ENCODE measurements at places on chromosomes 2 and 18. TPM values are rescaled to one million over a fixed set of nuclear protein-coding genes. Genes with fewer than 3 reads are reported as not detected.

DNA sequence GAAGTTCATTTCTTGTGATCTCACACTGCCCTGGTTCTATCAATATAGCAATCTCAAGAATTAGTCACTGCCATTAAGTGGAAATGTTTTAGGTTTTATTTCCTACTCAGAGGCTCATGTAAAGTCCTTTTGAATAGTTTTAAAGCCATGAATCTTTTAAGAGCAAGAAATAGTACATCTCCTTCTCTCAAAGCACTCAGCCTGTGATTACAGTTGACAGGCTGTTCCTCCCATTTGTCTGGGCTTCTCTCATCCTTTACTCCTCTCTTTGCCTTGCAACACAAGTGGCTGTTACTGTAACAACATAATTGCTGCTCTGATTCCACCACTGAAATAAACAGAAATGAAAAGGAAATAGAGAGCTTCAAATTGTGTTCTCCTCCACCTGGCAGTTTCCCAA lies 18.4 kb downstream of the GRP start:
- DNase-seq: no peak

- no peak for DNase-seq
These were observed 91.2 kb downstream of the KCNS3 start for GRCh38 chr2:17969661-17970060.

DNA sequence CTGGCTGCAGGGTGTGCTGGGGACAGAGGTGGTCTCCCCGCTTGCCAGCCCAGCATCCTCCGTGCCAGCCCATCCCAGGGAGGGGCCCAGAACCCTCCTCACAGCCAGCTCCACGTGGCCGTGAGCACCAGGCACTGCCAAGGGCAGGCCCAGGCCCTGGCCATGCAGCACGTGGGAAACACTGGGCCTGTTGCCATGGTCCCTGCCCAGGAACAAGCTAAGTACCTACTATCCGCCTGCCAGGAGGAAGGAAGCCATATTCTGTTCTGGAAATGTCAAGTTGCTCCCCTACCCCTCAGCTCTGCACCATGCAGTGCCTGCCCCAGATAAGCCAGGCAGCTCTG lies 250.6 kb downstream of the CYP26B1 start:
- peak; percentile 59 for DNase-seq

DNA sequence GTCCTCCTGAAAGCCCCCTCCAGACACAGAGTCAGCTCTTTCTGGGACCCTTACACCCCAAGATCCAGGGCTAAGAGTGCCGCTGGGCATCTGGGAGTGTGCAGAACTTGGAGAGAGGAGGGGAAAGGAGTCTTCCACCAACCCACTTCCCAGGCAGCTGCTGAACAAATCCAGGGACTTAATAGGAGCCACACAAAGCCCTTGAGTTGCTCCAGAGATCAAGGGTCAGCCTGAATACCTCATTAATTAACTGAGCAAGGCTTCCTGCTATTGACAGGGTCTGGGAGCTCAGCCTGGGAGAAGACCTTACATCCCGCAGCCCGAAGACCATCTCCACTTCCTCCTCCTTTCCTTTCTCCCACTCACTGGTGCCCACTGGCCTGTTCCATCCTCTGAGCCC lies 108.3 kb downstream of the CELF4 start:
- DNase-seq: no peak

DNA sequence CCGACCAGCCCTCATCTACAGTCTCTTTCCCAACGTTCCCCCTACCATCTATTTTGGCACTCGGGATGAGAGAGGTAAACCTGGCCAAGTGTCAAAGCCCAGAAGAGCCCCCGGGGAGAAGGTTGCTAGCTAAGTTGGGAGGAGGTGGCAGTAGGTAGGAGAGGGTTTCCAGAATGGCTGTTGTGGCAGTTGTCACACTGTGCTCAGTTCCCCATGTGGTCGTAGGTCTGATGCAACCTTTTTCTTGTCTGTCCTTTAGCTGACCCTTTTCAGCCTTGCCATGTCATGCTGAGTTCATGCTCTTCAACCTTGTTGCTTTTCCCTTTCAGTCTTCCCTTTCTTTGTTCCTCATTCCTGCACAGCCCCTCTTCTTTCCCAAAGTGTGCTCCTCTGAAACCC lies 34.5 kb downstream of the TTLL4 start:
- DNase-seq: no peak

GRCh38 chr2:177325554-177325953 lies 61.0 kb upstream of the NFE2L2 start:
- DNase-seq: no peak

- DNase-seq: peak; percentile 24
These were observed 57.5 kb upstream of the AGPS start for GRCh38 chr2:177334940-177335543.

DNA sequence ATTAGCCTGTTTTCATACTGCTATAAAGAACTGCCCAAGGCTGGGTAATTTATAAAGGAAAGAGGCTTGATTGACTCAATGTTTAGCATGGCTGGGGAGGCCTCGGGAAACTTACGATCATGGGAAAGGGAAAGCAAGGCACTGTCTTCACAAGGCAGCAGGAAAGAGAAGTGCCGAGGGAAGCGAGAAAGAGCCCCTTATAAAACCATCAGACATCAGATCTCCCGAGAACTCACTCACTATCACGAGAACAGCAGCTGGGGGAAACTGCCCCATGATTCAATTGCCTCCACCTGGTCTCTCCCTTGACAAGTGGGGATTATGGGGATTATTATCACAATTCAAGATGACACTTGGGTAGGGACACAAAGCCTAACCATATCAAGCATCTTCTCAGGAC lies 23.3 kb downstream of the RHOB start:
- DNase-seq: no peak

DNA sequence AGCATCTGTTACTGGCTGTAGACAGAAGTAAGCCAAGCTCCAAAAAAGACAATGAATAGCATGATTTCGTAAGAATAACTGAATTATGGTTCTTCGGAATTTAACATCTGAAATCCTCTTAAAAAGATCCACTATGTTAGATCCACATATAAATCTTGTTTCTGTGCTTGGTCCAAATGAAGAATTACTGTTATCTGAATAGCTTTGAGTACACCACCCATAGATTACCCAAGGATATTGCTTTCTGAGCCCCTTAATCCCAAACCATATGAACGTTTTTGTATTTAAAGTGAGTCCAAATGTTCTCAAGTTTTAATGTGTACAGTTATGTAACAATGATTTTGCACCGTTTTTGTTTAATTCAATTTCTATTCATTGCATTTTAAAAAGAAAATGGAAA lies 124.9 kb downstream of the DSC3 start:
- no peak for DNase-seq

- DNase-seq: no peak
These were observed 18.9 kb upstream of the WDR33 start for GRCh38 chr2:127829845-127830246.

- no peak for DNase-seq
These were observed 30.2 kb downstream of the ROCK1 start for GRCh38 chr18:21081426-21081825.

DNA sequence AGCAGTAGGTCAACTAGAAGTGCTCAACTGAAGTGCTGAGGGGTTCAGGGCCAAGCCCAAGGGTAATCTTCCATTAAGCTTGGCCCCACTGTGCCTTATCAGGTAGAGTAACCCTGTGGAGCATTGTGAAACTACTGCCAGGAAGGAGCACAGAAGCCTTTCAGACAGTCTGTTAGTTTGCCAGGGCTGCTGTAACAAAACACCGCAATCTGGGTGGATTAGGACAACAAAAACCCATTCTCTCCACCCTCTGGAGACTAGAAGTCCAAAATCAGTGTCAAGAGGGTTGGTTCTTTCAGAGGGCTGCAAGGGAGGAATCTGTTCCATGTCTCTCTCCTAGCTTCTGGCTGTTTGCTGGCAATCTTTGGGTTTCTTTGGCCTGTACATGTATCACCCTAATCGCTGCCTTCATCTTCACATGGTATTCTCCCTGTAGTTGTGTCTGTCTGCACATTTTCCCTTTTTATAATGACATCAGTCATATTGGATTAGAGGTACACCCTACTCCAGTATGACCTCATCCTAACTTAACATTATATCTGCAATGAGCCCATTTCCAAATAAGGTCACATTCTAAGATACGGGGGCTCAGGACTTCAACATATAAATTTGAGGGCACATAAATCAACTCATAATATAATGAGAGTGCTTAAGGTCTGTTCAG lies 21.2 kb downstream of the VIT start:
- no peak for DNase-seq

DNA sequence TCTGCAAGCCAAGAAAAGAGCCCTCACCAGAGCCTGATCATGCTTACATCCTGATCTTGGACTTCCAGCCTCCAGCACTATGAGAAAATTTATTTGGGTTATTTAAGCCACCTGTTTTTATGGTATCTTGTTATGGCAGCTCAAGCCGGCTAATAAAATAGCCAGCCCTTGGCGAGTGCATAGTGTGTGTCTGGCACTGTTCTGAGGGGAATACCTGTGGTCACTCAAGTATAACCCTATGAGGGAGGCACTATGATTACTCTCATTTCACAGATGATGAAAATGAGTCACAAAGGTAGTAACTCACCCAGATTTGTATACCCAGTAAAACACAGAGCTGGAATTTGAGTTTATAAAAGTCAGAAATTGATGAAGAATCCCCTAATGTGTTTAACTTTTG lies 556.9 kb upstream of the SETBP1 start:
- no peak for DNase-seq

DNA sequence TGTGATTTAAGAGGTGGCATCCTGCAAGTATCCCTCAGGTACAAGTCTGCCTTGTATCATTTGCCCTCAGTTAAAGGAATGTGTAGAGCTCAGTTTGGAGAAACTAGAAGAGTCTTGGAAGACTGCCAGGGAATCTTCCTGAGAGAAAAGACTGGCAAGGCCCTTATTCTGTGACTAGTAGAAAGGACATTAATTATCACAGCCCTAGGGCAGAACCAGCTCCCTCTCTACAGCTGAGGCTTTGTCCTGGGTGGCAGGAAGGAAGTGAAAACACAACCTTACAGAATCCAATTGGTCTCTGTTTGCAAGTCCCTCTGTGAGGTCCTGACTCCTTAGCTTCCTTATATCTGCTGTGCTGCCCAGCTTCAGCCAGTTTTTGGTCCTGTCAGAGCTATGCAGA lies 385.9 kb upstream of the CYRIA start:
- no peak for DNase-seq

GRCh38 chr18:75108579-75109318 lies 100.2 kb downstream of the PTGR3 start:
- no peak for DNase-seq

- no peak for DNase-seq
These were observed 62.5 kb upstream of the LPIN2 start for GRCh38 chr18:3075491-3075890.

DNA sequence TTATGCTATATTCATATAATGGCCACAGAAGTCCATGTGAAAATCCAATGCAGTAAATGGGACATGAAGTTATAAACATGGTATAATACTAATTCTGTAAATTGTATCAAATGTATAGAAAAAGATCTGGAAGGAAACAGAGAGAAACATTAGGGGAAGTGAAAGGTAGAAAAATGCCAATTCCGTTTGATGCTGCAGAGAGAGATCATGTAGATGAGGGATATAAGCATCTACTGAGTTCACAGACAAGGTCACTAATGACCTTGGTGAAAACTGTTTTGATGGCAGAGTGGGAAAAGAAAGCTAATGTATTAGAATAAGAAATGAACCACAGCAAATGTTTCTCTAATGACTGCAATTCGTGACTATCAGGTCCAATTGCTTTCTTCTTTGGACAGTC lies 56.0 kb downstream of the BARD1 start:
- no peak for DNase-seq

GRCh38 chr2:194465641-194466040 lies 1191.4 kb upstream of the SLC39A10 start:
- no peak for DNase-seq

GRCh38 chr2:181780047-181780651 lies 99.8 kb upstream of the NEUROD1 start:
- DNase-seq: no peak

DNA sequence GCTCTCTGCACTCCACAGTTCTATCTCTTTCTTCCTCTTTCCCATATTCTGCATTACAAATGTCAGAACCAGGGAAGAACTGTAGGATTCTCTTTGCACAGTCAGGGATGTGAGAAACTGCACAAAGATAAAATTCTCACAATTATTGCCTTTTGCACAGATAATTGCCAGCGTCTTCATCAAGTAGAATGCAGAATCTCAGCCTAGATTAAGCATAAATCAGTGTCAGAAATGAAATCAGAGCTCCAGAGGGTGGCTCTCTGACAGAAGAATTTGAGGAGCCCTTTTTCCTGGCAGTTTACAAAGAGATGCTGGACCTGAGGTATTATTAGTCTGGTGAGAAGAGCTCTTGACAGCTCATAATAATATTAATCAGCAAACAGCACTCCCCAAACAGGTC lies 173.1 kb downstream of the PTH2R start:
- DNase-seq: no peak

DNA sequence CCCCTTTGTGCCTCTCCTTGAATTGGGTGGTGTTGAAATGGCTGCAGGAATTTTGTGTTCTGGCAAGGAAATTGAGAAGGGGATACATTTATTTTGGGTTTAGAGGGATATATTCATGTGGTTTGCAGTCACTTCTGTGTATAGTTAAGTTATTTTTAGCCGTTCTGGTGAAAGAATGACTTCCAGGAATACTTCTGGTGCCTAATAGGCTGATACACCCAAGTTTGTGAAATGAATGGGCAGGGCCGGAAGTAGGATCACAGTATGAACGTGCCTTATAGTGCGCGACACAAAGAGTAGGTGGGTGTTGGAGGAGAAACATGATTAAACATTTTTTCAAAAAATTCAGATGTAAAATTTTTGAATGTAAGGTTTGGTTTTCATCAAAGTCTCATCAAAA lies 168.6 kb upstream of the ATP5MC3 start:
- DNase-seq: no peak

SPATA3 gene
- not detected for total RNA-seq

SLC66A2 gene
- 19.7 TPM for total RNA-seq

CDKL4 gene
- total RNA-seq: 0.67 TPM

IL1A gene
- total RNA-seq: not detected

LIMS1 gene
- 76.0 TPM for total RNA-seq

PARD3B gene
- total RNA-seq: 4.6 TPM

C2orf81 gene
- total RNA-seq: 1.1 TPM

CPLX4 gene
- total RNA-seq: not detected

KCNG2 gene
- 0.18 TPM for total RNA-seq

SP140 gene
- 0.62 TPM for total RNA-seq

ANKRD30BL gene
- not detected for total RNA-seq

RANBP2 gene
- 50.6 TPM for total RNA-seq
